ENCODE measurements at places on chromosomes 4 and X.

DNA sequence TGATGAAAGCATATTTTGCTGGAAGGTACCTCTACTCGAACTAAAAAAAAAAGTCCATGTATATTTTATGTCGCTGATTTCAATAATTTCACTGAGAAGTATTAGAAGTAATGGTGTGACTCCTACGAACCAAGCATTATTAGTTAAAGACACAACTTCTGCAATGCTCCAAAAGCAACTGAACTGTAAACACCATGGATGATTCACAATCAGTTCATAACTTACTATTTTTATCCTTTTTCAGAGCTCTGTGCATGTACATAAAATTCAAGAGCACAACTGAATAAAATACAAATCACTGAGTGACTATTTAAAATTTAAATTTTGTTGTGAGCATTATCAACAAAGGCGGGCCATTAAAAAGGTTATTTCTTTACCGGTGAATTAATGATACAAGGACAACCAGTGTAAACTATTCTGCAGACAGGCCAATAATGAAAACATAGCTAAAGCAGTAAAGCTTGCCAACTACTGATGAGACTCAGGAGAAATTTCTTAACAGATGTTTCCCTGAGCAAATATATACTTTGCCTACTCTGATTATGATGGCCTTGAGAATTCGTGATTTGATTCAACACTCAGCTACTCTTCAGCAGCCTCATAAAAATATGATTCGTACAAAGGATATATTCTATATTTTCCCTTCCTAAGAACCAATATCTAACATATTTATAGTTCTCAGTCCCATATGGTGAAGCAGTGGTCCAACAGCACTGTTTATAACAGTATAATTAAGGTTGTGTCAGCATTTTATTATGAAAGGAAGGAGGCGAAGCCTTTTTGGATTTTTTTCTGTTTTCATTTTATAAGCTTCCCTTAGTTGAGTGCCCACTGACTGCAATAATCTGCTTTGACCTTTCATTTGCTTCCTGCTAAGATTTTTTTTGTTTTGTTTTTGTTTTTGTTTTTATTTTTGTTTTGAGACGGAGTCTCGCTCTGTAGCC lies 62.8 kb upstream of the NEIL3 start:
- no peak overlapping the region for H3K4me3 ChIP-seq
- no peaks in the 10 kb centered on the region for H3K27me3 ChIP-seq
- H3K4me1 ChIP-seq, result peaks cover 9% of the 10 kb centered on the region
- H3K36me3 ChIP-seq, result no peaks in the 10 kb centered on the region

DNA sequence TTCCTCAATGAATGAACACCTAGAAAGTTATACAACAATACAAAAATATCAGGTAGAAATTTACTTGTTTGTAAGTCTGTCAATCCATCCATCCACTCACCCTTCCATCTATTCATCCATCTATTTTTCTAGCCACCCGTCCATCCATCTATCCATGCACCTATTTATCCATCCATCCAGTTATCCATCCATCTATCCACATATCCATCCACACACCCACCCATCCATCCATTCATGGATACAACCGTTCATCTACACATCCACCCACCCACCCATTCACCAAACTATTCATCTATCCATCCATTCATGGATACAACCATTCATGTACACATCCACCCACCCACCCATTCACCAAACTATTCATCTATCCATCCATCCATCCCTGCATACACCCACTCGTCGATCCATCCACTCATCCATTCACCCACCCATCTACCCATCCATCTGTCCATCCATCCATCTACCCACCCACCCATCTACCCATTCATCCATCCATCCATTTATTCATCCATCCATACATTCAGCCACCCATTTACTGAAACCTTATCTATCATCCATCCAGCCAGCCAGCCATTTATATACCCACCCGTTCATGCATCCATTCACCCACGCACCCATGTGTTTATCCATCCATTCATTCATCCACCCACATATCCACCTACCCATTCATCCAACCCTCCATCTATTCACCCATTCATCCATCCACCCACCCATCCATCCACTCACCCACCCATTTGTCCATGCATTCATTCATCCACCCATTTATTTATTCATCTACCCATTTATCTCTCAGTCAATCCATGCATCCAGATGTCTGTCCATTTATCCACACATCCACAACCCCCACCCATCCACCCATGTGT lies 10.4 kb upstream of the CD99 start:
- no peak for DNase-seq
- no peak overlapping the region for H3K4me3 ChIP-seq
- no peaks in the 10 kb centered on the region for H3K36me3 ChIP-seq
- H3K4me1 ChIP-seq, result peaks cover 34% of the 10 kb centered on the region

- H3K4me1 ChIP-seq, result no peaks in the 10 kb centered on the region
- no peak overlapping the region for H3K27ac ChIP-seq
- H3K4me3 ChIP-seq, result no peak overlapping the region
- DNase-seq, result no peak
Measured at GRCh38 chr4:54525602-54526001, 132.2 kb upstream of the KIT start.

- peak within 1 kb of the TSS; percentile 56 for H3K4me3 ChIP-seq
- H3K27ac ChIP-seq, result peak within 1 kb of the TSS; percentile 89
- no peaks in the 10 kb centered on the region for H3K36me3 ChIP-seq
- no peaks in the 10 kb centered on the region for H3K27me3 ChIP-seq
- peak; percentile 86 for DNase-seq
Measured at GRCh38 chr4:87529187-87529586, at the start of gene SPARCL1. Gene SPARCL1 (minus strand): TSS chr4:87529376. CDS start chr4:87499574, 29,802 bp downstream.

DNA sequence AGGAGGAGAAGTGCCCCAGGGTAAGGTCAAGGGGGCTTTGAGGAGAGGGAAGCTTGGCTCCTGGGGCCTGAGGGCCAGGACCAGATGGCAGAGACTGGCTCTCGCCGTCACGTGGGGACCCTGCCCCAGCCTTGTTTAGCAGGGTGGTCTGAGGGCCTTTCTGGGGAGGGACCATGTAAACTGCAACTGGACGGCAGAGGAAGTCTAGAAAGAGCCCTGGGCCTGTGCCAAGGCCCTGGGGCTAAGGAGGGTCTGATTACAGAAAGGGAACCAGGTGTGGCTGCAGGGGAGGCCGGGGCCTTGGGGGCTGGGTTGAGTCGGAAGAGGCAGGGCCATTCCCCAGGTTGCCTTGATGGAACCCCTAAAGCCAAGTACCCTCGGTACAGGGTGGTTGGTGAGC lies 1.8 kb upstream of the HGFAC start:
- no peak overlapping the region for H3K4me3 ChIP-seq
- H3K27ac ChIP-seq, result no peak overlapping the region
- no peaks in the 10 kb centered on the region for H3K4me1 ChIP-seq
- no peaks in the 10 kb centered on the region for H3K36me3 ChIP-seq

- no peak overlapping the region for H3K4me3 ChIP-seq
- no peaks in the 10 kb centered on the region for H3K36me3 ChIP-seq
- no peaks in the 10 kb centered on the region for H3K27me3 ChIP-seq
- no peak overlapping the region for H3K27ac ChIP-seq
- DNase-seq, result no peak
Measured at GRCh38 chrX:18290200-18290599, 64.3 kb downstream of the SCML2 start.

DNA sequence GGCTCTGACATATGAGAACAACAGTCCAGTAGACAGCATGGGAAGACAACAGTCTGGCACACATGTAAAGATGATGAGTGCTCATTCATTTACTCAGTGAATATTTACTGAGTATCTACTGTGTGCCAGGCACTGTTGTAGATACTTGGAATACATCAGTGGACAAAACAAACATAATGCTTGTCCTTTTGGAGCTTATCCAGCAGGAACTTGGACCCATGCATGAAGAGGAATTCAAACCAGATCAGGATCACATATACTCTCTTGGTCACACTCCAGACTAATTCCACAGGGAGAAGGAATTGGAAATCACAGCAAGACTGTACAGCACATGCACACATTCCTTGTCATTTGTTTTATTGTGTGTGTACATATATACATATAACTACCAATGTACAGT lies 217.6 kb upstream of the TTC29 start:
- DNase-seq, result no peak
- H3K4me3 ChIP-seq, result no peak overlapping the region
- H3K27ac ChIP-seq, result no peak overlapping the region
- H3K36me3 ChIP-seq, result no peaks in the 10 kb centered on the region

DNA sequence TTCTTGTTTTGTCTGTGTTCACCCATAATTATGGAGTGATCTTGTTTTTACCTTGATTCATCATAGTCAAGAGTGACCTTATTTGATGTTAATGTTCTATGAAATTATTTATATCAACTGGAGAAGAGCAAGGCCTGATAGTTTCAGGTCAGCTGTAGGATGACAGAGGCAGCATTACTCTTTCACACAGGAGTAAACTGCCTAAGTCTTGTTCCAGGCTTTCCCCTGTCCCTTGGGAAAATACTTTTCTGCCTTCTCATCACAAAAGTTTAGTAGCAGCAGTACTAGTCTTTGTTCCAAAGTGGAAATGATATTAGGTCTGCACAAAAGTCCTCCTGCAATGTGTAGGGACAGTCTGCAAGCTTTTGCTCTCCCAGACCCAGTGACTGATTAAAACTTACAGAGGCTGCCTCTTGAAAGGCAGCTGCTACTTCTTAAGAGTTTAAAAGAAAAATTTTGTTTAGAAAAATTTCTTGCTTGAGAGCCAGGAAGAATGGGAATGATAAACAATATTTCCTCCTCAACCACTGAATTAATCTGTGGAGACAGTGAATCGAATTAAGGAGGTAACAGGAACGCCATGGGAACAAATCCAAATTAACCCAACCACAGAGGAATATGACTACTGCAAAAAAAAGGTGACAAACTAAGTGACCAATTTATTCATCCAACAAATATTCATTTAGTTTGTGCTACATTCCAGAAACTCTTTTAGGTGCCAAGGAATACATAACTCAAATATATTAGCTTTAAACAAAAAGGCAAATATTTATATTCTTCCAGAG lies 991.4 kb upstream of the PABPC4L start:
- H3K4me1 ChIP-seq, result no peaks in the 10 kb centered on the region
- no peaks in the 10 kb centered on the region for H3K36me3 ChIP-seq
- no peak for DNase-seq
- no peaks in the 10 kb centered on the region for H3K27me3 ChIP-seq
- no peak overlapping the region for H3K27ac ChIP-seq

DNA sequence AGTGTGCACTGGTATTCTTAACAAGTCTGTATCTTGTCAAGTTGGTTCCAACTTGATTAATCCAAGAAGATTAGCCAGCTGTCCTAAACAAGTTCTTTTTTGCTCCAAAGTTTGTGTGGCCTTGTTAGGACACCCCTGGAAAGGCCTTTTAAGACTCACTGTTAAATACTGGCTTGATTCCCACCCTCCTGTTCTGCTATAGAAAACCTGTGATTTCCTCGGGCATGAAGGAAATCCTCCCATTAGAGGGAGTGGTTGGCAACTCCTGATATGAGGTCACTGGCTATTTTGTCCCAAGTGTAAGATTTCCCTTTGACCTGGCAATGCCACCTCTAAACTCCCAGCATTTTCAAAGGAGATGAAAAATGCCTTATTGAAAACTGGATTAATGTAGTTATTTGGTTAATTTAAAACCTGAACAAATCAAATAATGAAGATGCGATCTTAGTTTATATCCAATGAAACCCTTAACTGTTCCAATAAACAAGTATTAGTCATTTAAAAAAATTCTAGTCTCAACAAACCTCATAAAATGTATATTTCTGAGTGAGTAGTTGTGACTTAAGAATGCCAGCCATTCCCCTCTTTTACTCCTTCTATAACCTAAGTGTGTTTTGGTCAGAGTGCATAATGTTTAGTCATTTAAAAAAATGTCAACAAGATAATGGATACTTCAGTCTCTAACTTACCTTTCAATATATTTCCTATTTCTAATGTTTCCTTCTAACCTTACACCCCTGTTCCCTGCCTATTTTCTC lies 94.4 kb downstream of the NPNT start:
- H3K4me3 ChIP-seq, result no peak overlapping the region
- no peaks in the 10 kb centered on the region for H3K27me3 ChIP-seq
- no peaks in the 10 kb centered on the region for H3K36me3 ChIP-seq
- no peak overlapping the region for H3K27ac ChIP-seq

DNA sequence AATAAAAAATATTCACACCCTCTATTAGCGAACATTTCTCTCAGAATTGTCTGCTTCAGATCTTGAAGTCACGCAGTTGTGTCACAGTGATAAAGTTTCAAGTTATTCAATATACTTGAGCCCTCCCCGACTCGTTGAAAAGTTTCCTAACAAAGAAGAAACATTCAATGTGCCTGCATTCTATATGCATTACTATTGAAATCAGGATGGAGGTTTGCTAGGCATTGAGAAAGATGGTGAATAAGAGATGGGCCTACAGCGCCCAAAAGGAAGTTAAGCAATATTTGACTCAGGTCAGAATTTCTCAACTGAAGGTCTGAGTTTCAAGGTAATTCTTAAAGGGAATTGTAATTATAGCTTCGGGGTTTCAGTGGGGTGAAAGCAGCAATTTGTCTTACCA lies 6.1 kb downstream of the TCEANC start:
- no peaks in the 10 kb centered on the region for H3K27me3 ChIP-seq
- DNase-seq, result no peak
- H3K36me3 ChIP-seq, result no peaks in the 10 kb centered on the region
- H3K4me3 ChIP-seq, result no peak overlapping the region

DNA sequence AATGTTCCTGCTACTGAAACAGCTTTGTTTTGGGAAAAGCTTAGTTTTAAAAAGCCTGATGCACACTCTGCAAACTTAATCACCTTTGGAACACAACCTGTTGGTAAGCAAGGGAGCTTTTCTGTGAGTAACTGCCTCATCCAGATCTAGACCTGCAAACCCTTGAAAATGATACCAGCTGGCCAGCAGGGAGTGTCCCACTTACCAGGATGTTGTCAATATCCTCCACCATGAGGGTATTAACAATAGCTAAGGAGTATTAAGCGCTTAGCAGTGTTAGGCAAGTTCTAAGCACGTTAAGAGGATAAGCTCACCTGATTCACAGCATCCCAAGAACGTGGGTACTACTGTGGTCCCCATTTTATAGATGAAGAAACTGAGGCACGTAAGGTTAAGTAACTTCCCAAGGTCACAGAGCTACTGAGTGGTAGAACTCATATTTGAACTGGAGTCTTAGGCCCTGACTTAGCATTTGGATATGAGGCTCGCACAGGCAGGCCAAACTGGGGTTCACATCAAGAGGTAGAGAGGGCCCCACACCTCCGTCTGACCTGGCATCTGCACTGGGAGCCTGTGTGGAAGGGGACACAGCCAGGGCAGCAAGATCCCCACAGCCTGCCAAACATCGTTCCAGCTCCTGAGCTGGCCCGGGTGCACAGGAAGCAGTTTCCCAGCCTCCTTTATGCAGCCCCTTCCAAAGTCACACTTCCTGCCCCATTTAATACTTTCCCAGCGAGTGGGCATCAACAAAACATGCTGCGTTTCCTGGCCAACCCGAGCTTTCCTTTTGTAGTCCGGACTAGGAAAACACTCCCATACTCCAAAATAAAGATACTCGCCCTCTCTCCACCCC lies 32.7 kb downstream of the IRF2 start:
- DNase-seq, result no peak
- H3K4me3 ChIP-seq, result no peak overlapping the region
- no peak overlapping the region for H3K27ac ChIP-seq

GRCh38 chr4:73539386-73539785 lies 57.8 kb downstream of the AFM start:
- no peak for DNase-seq
- H3K4me1 ChIP-seq, result no peaks in the 10 kb centered on the region
- H3K4me3 ChIP-seq, result no peak overlapping the region
- H3K27ac ChIP-seq, result no peak overlapping the region
- no peaks in the 10 kb centered on the region for H3K27me3 ChIP-seq
